ENCODE measurements at places on chromosomes 6 and 20. TPM values are rescaled to one million over a fixed set of nuclear protein-coding genes. Genes with fewer than 3 reads are reported as not detected.

- no peak for DNase-seq
Measured at GRCh38 chr6:104956731-104957294, at the start of gene LIN28B. Gene LIN28B, plus strand, starts transcription at chr6:104957107. Its CDS starts 144 bp downstream, at chr6:104957251.

- no peak for DNase-seq
Measured at GRCh38 chr6:15246217-15246665, 372 bp downstream of the JARID2 start.

RPL7L1 gene
- 103 TPM for total RNA-seq

GRCh38 chr6:166739976-166740318 lies 112.9 kb upstream of the RPS6KA2 start:
- no peak for DNase-seq

DCDC2 gene
- total RNA-seq, result not detected

DNA sequence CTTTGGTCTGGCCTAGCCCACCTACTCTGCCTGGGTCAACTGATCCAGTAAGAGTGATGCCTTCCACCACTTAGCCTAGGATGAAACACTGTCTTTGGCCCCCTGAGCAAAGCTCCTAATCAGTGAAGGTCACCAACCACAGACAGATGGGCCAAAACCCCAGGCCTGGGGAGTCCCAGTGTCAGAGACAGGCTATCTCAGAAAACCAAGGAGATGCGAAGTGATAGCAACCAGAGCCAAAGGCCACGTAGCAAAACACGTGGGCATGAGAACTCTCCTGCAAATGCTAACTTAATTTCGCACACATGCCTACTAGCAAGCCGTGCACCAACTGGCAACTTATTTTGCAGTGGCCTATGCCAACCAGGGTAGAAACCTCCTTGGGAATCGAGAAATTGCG lies 29.1 kb downstream of the AGPAT4 start:
- no peak for DNase-seq

GRCh38 chr6:96016334-96017069 lies 728 bp downstream of the FUT9 start:
- DNase-seq, result no peak

- no peak for DNase-seq
Measured at GRCh38 chr6:106870069-106870468, 104.5 kb downstream of the CD24 start.

DNA sequence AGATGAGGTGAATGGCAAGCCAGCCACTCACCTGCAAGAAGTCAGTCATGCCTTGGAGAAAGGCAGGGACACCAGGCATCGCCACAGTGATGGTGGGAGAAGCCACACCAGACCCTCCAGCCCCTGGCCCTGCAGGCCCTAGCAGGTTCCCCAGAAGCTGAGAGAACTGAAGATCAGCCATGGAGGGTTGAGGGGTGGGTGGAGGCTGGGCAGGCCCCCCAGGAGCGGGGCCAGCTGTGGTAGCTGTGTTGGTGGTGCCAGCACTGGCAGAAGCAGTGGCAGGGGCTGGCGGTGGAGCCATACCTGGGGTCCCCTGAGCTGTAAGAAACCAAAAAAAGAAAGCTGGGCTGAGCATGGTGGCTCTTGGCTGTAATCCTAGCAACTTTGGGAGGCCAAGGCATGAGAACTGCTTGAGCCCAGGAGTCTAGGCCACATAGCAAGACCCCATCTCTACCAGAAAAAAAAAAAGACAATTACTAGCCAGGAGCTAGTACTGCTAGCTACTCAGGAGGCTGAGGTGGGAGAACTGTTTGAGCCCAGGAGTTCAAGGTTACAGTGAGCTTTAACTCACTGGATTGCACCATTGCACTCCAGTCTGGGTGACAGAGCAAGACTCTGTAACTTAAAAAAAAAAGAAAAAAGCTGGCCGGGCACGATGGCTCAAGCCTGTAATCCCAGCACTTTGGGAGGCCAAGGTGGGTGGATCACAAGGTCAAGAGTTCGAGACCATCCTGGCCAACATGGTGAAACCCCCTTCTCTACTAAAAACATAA lies 9.5 kb downstream of the BAG6 start:
- DNase-seq, result no peak

- no peak for DNase-seq
Measured at GRCh38 chr6:14423330-14423729, 305.8 kb downstream of the CD83 start.

Data from neural crest cell (in vitro differentiated cells).